Stimulated activated CD4-positive, alpha-beta T cell treated with anti-CD3 and anti-CD28 coated beads, TNF-alpha, amount 100 ng/mL, for 1 hour (primary cell): ENCODE measurements at places on chromosomes 2 and 18.

- DNase-seq, result no peak
Observed at GRCh38 chr2:17030047-17030446, 364.4 kb upstream of the CYRIA start.

- no peak for DNase-seq
Observed at GRCh38 chr2:220434385-220434784, 807.0 kb downstream of the SLC4A3 start.

GRCh38 chr2:189719571-189719970 lies 43.0 kb downstream of the OSGEPL1 start:
- no peak for DNase-seq

- no peak for DNase-seq
Observed at GRCh38 chr2:241860184-241861078, 1.7 kb upstream of the PDCD1 start.

DNA sequence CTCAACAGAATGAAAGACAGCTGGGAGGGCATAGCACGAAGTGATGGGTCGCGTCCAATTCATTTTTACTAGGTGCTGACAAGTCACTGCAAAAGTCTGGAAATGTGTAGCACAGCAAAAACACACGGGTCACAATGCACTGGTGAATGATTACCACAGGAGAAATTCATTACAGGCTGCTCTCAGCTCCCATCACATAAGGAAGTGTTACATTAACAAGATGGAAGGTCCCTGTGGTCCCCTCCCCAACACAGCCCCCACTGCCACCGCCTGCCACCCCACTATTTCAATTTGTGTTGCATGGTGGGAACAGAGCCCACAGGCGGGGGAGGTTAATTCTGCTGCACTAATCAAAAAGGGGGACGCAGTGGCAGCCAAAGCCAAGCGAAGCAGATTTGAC lies 122.8 kb downstream of the NRP2 start:
- no peak for DNase-seq

- DNase-seq, result no peak
Observed at GRCh38 chr2:216802516-216803215, 57.2 kb downstream of the TNP1 start.

DNA sequence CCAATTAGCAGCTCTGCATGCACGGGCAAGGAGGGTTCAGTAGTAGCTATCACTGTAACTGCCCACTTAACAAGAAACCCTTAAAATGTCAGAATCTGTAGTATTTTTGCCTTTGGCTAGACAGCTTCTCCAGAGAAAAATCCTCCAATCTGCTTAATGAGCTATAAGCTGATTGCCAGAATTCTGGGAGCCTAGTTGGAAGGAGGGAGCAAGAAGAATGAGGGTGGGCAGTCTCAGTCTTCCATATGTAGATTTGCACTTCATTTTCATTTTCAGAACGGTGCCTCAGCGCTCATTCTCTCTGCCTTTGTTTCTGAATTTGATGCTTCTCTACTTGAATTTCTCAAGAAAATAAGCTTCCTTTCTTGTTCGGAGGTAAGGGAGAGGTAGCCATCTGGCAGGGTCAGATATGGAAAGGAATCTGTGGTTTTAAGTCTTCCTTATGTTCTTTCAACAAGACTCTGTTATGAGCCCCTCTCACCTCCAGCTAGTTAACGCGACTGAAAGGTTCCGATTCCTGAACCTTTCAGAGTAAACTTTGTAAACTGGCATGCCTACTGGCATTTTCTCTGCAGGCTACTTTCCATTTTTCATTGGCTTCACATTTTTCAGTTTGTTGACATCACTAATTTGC lies 53.5 kb downstream of the HNRNPLL start:
- no peak for DNase-seq

DNA sequence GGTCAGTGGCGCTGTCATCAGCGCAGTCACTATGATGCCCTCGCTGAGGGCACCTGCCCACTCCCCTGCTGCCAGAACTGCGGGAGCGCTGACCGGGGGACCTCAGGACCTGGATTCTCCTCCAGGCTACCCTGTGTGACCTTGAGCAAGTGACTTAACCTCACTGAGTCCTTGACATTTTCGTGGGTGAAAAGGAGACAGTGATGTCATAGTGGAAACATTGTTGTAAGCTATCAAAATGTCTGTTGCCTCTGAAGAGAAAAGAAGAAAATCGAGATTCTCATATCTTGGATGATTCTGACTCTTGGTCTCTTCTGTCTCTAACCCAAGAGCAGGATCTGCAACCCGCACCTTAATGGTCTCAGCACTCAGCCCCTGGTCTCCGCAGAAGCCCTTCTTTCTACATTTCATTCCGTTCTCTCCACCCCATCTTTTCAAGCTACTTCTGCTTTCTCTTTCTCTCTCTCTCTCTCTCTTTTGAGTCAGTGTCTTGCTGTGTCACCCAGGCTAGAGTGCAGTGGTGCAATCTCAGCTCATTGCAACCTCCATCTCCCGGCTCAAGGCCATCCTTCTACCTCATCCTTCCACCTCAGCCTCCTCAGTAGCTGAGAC lies 978 bp upstream of the TUBA4A start:
- DNase-seq, result peak; percentile 18

DNA sequence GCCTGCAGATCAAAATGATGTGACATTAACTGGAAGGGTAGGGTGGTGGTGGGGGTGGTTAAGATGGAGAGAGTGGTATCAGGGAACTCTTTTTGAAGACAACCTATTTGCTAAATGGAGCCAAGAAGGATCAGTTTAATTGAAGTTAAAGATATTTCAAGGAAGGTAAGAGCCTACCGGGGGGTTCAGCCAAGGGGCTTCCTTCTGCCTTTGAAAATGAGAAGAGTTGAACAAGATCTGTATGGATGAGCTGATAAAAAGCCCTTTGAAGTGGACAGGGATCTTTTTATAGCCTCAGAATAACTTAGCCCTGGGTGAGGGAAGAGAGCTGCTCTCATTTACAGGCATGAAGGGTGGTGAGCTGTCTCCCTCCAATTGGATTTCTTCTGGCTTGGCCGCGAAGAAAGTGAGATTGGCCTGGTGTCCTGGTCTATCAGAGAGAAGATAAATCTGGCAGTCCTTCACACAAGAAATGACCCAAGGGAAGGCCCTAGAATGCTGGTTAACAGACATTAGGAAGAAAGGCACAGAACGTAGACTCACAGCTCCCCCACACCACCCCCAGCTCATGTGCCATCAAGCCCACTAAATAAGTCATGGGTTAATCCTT lies 439.8 kb downstream of the TNS1 start:
- DNase-seq, result no peak

- no peak for DNase-seq
Observed at GRCh38 chr2:80288576-80288975, 16.0 kb downstream of the LRRTM1 start.

DNA sequence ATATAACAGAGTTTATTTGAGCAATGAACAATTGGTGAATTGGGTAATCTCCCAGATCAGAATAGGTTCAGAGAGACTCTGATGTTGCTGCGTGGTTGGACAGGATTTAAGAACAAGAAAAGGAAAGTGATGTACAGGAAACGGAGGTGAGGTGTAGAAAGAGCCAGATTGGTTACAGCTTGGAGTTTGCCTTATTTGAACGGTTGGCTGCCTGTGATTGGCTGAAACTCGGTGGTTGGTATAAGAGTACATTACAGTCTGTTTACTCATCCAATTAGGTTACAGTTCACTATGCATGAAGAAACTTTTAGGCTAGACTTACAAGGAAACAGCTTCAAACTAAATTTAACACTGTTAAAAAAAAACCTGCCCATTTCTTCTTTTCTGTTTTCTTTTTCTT lies 68.0 kb upstream of the CABLES1 start:
- no peak for DNase-seq

- DNase-seq, result no peak
Observed at GRCh38 chr2:139940686-139941085, 1160.5 kb upstream of the NXPH2 start.

- no peak for DNase-seq
Observed at GRCh38 chr2:72141032-72141645, 6.5 kb downstream of the CYP26B1 start.

DNA sequence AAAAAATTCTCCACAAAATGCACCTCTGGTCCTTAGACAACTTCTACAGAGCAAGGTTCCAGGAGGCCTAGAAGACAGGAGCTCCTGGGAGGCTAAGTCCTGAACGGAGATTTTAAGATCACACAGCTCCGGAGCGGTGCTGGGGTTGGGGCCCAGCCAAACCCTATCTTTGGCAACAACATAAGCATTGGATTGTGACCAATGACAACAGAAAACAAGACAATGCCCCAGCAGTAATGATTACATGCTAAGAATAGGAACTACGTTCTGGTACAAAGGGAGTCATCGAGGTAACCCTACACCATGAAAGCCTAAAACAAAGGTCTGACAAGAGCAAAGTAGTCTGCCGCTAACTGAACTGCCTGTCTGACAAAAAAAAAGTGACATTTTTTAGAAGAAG lies 171.2 kb downstream of the CMPK2 start:
- DNase-seq, result no peak

DNA sequence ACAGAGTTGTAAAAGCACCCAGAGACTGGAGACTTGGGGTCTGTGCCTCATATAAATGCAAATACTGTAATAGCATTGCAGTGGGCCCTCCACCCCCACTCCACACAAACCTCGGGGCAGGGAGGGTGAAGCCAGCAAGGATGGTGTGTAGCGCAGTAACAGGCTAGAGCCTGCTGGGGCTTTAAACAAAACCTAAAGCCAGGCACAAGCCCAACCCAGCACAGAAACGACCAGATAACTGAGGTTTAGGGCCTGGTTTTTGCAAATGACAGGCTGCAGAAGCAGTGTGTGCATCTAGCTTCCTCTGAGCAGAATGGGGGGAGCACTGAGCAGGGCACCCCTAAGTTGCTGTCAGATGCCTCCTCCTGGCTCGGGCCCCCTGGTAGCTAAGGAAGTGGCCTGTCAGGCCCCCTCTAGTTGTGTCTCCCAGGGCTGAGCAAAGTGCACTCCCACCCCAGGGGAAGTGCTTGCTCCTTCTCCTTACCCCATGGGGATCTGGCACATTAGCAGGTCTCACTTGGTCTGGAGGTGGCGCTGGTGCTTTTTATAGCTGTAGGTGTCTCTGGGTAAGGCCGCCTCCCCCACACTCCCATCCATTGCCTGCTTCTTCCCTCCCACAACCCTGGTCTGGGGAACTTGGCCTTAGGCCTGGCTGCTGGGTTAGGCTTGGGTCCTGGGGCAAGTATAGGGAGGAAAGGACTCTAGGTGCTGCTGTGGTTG lies 135.1 kb downstream of the CELF4 start:
- DNase-seq, result no peak

- DNase-seq, result no peak
Observed at GRCh38 chr2:98157557-98157956, 70.6 kb downstream of the VWA3B start.

GRCh38 chr18:31498574-31499524 lies 872 bp downstream of the DSG2 start:
- DNase-seq, result no peak

DNA sequence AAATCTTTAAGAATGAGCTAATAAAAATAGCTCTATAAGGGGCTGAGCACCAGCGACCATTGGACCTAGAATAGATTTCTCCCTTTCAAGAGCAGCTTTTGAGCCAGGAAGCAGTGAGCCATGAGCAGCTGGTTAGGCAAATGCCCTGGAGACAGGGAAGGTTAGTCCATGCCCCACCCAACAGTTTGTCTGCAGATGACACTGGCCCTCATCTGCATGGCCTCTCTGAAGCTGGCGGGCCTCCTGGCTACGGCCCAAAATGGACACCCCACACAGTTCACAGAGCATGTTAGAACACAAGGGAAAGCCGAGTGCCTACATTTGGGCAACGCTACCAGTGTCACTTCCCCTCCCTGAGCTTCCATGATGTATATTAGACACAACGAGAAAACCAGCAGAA lies 201.1 kb downstream of the MGAT5 start:
- no peak for DNase-seq

- no peak for DNase-seq
Observed at GRCh38 chr2:212228743-212229171, 309.8 kb downstream of the ERBB4 start.

- DNase-seq, result no peak
Observed at GRCh38 chr2:100136310-100136709, 6.1 kb downstream of the AFF3 start.

- DNase-seq, result no peak
Observed at GRCh38 chr2:174977364-174977763, 27.8 kb downstream of the CHN1 start.

- no peak for DNase-seq
Observed at GRCh38 chr2:221924576-221924975, 352.5 kb upstream of the EPHA4 start.

- no peak for DNase-seq
Observed at GRCh38 chr2:236826606-236827156, 257.1 kb downstream of the ACKR3 start.

DNA sequence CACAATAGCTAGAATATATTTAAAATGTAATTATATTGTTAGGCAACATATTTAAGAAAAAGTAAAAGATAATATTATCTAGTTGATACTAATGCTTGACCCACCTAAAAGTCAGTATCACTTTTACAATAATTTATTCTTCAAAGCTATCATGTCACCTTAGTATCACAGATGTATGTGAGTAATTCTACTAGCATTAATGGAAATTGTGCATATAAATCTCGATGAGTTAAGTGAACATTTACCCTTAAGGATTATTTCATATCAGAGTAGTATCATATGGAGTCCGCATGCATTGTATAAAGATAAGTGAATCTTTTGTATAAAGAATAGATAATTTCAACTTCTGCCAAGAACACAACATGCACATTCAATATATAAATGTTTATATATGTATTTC lies 103.4 kb downstream of the AGPS start:
- no peak for DNase-seq

DNA sequence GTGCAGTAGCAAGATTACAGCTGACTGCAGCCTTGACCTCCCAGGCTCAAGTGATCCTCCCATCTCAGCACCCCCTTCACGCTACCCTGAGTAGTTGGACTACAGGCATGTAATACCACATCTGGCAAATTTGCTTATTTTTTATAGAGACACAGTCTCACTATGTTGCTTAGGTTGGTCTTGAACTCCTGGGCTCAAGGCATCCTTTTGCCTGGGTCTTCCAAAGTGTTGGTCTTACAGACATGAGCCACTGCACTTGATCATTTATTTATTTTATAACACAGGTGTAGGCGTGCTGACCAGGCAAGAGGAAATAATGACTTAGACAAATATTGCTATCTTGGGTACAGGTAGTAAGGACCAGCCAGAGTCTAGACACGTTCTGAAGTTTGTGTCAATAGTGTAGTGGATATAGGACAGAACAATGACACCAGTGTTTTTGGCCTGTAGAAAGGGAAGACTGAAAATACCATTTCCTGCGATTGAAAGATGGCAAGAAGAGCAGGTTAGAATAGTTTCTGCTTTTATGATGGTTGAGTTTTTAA lies 71.0 kb upstream of the THUMPD2 start:
- no peak for DNase-seq

DNA sequence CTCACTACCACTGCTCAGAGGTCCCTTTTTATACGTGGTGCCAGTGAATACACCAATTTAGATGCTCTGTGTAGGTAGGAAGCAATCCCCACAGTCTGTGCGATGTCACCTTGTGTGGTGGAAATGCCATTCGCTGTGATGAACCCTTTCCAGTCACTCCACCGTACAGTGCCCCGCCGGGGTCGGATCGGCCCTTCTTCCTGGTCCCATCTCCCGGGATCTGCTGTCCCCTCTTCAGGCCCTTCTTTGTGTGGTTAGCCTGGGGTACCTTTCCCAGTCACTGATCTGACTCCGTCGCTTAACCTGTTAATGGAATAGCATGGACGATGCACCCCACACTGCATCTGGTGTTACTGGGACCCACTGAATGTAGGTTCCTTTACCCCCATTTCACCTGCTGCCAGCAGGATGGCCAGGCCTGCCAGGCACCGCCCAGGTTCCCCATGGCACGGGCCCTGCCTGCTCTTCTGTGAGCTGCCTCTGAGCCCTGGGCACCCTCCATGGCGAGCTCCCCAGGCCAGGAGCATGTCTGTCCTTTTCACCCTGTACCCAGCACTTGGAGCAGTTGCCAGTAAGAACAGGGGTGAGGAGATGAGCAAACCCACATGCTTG lies 18.0 kb downstream of the TWIST2 start:
- DNase-seq, result no peak
